ENCODE measurements at places on chromosomes 2 and 18.
A peak's percentile ranks its signal among the peaks of the same experiment; 100 is the strongest.

GRCh38 chr2:136162438-136162837 is 44.5 kb upstream of the CXCR4 start:
- DNase-seq, result no peak

GRCh38 chr18:48736321-48737260 is 197.8 kb downstream of the CTIF start:
- no peak for DNase-seq

- no peak for DNase-seq
Observed at GRCh38 chr18:3923750-3924149, 473.8 kb downstream of the TGIF1 start.

GRCh38 chr2:39621596-39621995 is 44.1 kb upstream of the TMEM178A start:
- no peak for DNase-seq

- no peak for DNase-seq
Observed at GRCh38 chr18:59940068-59940467, 40.3 kb downstream of the PMAIP1 start.

- no peak for DNase-seq
Observed at GRCh38 chr18:49340446-49340845, 120.0 kb downstream of the DYM start.

DNA sequence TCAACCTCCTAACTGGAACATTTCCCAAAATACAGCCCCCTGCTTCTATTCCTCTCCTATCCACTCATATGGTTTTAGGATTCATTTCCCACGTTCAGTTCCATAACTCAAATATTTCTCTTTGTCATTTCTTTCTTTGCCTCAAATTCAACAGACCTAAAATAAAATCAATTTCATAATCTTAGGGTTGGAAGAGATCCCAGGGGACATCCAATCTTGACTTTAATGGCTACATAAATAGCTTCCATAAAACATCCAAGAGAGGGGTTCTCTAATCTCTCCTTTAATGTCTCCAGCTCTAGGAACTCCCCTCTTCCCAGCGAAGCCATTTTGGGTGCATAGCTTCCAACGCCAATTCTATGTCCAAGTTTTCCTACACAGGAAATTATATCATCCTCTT is 33.8 kb downstream of the RBKS start:
- no peak for DNase-seq

DNA sequence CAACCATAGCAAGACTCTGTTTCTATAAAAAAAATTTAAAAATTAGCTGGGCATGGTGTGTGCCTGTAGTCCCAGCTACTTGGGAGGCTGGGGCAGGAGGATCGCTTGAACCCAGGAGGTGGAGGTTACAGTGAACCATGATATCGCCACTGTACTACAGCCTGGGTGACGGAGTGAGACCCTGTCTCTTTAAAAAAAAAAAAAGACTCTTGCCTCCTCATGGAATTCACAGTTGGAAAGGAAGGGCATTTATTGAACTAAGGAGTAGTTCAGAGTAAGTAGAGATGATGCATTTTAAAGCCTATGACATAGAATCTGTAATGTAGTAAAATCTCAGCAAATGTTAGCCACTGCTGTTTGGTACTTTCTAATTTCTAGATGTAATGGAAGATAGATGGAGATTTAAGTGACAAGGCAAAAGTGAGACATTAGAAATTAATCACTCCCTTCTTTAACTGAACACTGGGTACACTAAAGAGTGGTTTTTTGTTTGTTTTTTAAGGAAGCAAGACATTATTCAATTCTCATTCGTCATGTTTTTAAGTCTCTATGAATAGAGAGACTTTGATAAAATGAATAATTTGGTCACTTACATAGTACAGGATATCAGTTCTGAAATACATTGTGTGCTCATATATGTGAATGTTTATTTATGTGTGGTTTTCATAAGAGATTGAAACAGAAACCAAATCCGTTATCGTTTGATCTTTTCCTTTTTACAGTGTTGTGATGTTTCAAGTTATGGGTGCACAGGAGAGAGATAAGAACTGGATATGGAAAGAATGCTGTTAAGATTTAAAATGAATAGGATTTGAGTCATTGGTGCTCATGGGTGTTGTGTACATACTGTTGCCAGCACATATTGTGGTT is 186.1 kb upstream of the STON1 start:
- DNase-seq, result peak; percentile 32

GRCh38 chr2:138922973-138923563 is 142.9 kb upstream of the NXPH2 start:
- no peak for DNase-seq

DNA sequence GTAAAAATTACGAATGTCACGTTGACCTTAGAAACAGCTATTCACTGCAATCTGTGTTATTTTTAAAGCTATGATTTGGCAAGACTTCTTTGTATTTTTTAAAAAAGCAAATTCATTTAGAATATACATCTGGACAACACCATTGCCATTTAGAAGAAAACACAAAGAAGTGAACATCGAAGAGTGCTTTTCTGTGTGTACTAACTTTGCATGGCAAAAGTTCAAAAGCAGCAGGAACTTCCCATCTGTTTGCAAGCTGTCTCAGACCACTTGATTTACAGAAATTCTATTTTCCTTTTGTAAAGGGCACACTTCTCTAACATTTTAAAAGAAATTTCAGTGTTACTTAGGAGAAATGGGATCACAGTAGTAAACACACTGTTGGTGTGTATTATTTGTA is 145.9 kb downstream of the CALCRL start:
- DNase-seq, result no peak

DNA sequence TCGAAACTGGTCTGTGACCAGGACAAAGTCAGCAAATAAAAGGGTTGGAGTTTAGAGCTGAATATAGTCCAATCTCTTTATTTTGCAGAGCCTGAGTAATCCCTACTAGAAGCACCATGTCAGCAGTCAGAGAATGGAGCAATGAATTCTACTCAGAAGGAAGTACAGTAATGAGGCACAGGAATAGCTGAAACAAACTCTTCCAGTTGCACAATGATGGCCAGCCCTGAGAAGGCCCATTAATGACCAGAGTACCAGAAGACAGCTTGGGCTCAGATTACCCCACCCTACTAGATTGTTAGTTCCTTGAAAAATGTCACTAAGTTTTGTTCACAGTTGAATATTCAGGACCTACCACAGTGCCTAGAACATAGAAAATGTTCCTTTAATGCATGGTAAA is 40.3 kb upstream of the SCG2 start:
- DNase-seq, result no peak

GRCh38 chr2:9908639-9909038 is 42.9 kb upstream of the GRHL1 start:
- no peak for DNase-seq

DNA sequence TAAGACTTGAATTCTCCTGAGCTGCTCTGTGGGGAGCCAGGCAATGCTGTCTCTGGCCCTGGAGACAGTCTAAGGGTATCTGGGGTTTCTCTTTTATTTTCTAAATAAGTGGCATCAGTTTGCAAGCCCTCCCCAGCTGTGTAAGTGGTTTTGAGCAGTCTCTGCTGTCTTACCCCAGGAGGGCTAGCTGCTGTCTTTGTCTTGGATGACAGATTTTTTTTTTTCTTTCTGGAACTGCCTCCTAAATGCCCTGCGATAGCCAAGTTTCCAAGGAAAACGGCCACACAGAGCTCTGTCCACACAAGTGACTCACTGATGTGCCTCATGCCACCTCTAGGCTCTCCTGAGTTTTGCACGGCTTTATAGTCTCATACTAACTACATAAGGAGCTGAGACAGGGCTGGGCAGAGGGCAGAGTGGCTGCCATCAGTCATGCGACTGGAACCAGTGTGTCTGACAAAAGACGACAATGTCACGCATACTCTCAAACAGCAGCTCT is 37.2 kb upstream of the THOC1 start:
- no peak for DNase-seq

- no peak for DNase-seq
Observed at GRCh38 chr2:96369186-96369585, 33.6 kb downstream of the NCAPH start.

GRCh38 chr2:207239754-207240494 is 74.2 kb upstream of the KLF7 start:
- no peak for DNase-seq

- DNase-seq, result no peak
Observed at GRCh38 chr2:205869439-205869838, 187.1 kb downstream of the NRP2 start.

- DNase-seq, result no peak
Observed at GRCh38 chr2:109144271-109144670, 15.3 kb downstream of the SH3RF3 start.

- DNase-seq, result peak; percentile 50
Observed at GRCh38 chr2:44801841-44802776, 139.4 kb upstream of the SIX3 start.

DNA sequence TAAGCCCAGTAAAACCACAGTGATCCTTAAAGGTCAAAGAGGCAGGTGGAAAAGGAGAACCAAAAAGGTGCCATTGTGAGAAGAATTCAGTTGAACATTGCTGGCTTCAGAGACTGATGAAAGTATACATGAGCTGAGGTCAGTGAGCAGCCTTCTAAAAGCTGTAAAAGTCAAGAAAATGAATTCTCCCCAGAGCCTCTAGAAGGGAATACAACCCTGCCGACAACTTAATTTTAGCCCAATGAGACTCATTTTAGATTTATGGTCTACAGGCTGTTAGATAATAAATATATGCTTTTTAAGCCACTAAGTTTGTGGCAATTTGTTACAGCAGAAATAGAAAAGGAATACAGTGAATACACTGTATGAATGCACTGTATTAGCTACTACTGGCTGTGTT is 911.4 kb downstream of the TRIB2 start:
- DNase-seq, result no peak

- peak; percentile 67 for DNase-seq
Observed at GRCh38 chr2:96241900-96242611, 23.7 kb downstream of the TMEM127 start.

DNA sequence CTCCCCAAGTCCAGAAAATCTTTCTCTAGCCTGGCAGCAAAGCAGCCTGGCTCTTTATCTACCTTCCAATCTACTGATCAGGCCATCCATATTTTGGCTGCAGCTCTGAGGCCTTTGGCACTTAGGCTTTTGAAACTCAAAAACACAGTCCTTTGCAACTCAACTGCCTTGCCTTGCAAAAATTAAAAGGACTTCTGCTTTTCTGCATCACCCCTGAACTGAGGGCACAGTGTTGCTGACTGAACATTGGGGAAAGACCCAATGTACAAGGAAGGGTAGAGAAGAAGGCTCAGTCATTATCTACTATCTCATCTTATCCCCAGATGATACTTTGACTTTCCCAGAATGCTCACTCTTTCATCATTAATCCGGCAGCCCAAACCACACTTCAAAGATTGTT is 625.5 kb downstream of the ARHGAP15 start:
- no peak for DNase-seq

DNA sequence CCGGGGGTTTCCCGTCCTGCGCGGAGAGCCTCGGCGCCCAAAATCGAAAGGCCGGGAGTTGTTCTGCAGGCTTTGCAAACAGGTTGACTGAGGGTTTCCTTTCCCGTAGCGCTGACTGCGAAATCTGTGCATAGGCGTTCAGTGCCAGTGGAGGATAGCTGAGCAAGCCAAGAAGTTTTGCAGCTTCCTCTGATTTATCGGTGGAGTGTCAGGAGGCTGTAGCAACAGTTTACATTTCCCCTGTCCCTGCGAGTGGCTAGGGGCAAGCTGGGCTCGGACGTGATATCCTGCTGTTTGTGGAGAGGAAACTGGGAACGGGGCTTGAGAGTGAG is 694 bp downstream of the THSD7B start:
- no peak for DNase-seq

- peak; percentile 40 for DNase-seq
Observed at GRCh38 chr2:119826370-119826961, 66.7 kb downstream of the PTPN4 start.

DNA sequence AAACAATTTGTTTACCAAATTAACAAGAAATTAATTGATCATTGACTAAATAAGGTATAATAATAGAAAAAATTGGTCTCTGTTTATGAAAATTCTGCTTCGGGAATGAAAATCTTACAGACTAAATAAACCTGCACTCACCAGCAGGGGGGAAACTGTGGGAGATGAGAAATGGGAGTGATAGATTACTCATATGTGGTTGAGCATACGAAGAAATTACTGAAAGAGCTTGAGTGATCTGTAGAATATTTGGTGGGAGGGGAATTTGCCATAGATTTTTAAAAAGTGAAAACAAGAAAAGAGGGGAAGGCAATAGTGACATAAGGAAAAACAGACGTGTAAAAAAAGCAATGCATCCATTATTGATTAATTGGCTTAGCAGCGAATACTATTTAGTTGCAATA is 2.2 kb downstream of the HMSD start:
- DNase-seq, result no peak

DNA sequence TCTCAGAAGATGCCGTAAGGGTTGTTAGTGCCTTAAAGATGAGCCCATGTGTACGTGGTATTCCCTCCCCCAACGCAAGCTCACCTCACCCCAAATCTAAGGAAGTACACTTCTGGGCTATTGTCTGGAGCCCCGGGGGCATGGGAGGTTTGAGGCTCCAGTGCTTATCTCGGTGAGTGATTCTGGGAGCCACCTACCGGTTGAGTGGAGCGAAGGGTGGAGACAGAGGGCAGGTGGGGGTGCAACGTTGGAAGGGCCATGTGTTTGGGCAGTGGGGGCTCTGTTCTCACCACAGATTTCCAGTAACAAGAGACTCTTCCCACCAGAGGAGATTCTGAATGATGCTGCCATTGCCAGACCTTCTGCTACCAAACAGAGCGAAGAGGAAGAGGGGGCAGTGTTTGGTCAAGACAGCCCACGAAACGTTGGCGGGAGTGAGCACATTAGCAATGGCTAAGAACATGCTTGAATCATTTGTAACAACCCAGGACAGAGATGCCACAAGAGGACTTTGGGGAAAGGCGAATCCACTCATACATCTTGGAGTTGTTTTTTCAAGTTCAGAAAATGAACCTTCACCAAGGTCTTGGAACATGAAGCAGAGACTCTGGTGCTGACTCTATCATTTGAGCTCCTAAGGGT is 38.7 kb downstream of the TWIST2 start:
- no peak for DNase-seq

DNA sequence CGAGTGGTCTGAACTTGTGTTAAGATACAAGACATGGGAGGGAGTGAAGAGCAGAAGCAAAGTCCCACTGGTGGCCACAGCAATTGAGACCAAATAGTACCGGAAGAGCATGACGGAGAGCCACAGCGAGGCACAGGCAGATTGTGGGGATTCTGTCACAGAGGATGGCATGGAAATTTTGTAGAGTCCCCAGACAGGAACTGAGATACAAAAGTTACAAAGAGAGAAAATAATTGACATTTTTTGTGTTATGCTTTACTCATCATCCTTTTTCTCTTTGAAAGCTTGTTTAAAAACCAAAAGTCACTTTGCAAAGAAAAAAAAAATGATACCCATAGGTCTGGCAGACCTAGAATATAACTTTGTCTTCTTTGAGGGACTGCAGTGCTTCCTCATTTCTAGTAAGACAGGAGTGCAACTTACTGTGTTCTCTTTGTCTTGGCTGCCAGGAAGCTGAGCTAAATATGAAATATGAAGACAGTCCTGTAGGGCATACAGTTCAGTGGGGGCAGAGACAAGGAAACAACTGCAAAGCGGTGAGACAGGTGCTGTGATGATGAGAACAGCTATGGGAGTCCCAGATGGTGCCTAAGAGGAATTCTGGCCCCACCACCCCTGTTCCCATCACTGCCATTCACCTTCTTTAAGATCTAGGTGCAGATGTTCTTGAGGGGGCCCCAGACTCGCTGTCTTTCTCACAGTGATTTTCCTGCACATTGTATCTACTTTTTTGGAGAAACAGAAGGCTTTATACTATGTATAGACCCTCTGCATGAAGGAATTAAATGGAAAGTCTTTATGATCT is 5.2 kb downstream of the ARHGAP25 start:
- DNase-seq, result peak; percentile 37

Measured in B cell (primary cell).